NCI-H187 (cell line): ENCODE measurements at places on chromosomes 4 and X.

DNA sequence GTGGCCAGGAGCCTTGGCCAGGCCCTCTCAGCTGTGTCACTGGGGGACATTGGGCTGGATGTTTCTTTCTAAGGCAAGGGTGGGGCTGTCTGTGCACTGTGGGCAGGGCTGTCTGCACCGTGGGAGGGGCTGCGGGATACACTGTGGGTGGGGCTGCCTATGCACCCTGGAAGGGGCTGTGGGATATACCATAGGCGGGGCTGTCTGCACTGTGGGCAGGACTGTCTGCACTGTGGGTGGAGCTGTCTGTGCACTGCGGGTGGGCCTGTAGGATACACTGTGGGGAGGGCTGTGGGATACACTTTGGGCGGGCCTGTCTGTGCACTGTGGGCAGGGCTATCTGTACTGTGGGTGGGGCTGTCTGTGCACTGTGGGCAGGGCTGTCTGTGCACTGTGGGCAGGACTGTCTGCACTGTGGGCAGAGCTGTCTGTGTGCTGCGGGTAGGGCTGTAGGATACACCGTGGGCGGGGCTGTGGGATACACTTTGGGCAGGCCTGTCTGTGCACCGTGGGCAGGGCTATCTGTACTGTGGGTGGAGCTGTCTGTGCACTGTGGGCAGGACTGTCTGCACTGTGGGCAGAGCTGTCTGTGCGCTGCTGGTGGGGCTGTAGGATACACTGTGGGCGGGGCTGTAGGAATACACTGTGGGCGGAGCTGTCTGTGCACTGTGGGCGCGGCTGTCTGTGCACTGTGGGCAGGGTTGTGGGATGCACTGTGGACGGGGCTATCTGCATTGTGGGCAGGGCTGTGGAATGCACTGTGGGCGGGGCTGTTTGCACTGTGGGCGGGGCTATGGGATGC, 31.1 kb downstream of the ACOX3 start:
- DNase-seq, result no peak

GRCh38 chr4:125039550-125039949, 275.2 kb upstream of the FAT4 start:
- no peak for DNase-seq

- no peak for DNase-seq
Measured at GRCh38 chrX:38627683-38628082, 66.3 kb downstream of the TSPAN7 start.

GRCh38 chr4:55055529-55055928, 69.9 kb downstream of the KDR start:
- DNase-seq, result no peak

DNA sequence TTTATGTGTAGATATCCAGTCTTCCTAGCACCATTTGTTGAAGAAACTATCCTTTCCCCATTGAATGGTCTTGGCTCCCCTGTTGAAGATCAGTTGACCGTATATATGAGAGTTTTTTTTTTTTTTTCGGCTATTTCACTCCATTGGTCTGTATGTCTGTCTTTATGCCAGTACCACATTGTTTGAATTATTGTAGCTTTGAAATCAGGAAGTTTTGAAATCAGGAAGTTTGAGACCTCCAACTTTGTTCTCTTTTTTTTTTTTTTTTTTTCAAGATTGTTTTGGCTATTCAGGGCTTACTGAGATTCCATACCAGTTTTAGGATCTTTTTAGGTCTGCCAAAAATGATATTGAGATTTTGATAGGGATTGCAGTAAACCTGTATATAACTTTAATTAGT, 4.3 kb upstream of the SCD5 start:
- DNase-seq, result no peak

DNA sequence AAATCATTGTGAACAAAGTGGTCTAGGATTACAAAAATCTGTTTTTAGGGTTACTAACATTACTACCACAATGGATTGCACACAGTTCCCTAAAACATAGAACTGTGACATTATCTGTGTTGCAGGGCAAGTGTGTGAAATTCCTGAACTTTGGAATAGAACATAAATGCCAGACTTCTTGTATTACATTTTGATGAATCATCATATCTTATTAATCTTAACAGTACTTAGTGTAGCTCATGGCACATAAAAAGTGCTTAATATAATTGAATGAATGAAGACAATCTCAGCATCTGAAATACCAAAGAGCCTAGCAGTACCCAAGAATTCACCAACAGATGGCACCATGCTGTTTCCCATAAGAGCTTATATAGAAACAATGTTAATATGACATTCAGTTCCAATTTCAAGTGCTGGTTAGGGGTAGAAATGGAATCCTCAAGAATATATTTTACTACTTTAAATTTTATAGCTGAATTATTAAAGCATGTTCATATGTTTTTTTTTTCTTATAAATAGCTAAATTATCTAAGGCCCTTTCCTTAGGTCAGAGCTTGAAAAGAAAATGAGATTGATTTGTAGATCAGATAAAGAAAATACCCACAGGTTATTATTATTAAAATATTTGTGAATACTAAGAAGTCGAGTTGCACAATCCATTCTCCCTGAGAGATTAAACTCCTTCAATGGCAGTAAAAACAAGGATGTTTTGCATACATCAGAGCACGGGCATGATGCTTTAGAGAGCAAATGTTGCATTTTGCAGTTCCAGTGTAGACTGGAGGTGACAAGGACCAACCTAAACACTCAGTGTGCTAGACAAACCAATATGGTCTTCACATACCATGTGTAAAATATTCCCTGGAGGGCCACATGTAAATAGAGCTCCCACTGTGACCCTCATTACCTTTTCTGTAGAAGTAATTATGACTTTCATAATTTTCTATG, 25.7 kb upstream of the SHISA3 start:
- DNase-seq, result no peak
